Stimulated activated CD8-positive, alpha-beta memory T cell treated with anti-CD3 and anti-CD28 coated beads, Interleukin-15, amount 100 ng/mL, for 48 hours (primary cell): ENCODE measurements at places on chromosomes 6 and 20.

DNA sequence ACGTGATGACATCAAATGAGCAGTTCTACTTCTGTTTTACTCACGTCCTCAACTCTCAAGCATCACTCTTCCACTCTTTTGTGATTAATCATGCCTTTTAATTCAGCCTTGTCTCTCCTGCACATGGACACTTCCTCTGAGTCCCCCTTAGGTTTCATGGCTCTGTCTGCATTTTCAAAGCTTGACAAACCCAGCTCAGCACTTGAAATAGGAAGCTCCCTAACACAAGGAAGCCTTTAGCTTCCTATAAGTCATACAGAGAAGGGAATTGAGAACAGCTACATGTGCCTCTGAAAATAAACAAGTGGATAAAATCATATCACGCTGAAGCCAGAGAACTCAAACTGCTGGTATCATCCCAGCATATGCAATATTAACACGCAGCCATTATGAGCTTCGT lies 21.2 kb downstream of the KIF16B start:
- DNase-seq = no peak

GRCh38 chr6:109374326-109374892 lies 7.9 kb downstream of the CD164 start:
- DNase-seq = no peak

DNA sequence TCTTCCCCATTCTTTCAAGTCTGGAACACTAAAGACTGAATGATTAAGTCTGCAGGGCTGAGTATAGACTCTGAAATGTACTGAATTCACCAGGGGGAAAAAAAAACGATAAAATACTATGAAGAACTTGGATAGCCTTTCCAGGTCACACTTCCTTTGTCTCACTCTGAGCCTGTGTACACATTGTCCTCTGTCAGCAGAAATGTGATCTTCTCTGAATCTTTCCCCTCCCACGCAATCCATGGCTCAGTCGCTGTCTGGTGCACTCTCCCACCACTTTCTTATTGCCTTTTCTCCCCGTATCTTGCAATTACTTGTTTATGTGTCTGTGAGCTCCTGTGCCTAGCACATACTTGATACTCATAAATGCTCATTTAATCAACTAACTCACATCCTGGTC lies 212.6 kb upstream of the RSPO3 start:
- DNase-seq = no peak

DNA sequence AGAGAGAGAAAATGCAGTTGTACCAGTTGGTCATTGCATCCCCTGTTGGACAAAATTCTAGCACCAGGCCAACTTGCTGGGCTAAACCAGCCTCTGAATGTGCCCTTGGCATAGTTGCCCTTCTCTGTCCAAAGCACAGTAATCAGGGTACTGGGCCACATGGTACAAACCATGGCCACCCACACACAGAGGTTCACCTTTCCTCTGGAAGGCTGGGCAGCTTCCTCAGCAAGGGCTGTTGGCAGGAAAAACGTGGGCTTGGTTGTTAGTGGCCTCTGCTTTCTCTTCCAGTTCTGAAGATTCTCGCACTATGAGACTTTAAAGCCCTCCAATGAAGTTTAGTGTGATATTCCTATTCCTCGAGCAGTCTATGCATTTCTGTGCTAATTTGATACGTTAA lies 706 bp downstream of the DDO start:
- DNase-seq = no peak

DNA sequence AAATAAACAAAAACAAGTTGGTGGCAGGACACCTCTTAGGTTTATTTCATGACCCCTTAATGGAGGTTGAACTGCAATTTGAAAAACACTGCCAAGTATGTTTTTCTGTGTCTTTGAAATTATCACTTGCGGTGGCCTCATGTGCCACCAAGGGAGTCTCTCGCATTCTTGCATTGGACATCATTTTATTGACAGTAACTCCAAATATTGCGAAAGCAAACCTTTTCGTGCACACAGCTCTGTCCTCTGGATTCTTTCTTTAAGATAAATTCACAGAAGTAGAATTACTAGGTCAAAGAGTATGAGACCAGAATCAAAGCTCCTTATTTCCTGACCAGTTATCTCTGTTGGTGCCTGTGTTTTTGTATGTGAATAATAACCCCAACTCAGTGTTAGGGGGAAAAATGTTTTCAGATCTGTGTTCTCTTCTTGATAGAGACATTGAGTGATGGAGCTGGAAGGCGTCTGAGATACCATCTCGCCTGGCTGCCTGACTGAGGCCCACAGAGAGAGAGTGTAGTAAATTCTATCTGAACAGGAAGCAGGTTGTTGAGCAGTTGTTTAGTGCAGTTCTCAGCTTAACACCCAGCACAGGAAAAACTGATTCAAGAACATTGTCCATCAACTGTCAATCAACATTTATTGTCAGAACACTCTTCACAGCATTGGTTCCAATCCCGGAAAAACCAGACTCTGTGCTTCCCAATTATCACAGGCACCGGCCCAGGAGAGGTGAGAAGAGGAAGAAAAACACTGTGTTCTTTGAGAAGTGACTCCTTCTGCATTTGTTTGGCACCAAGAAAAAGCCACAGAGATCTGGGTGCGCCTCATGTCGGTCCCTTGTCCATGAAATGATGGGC lies 2.2 kb upstream of the CCDC167 start:
- no peak for DNase-seq

- DNase-seq = no peak
Observed at GRCh38 chr6:99993146-99993532, 884 bp downstream of the MCHR2 start.

- no peak for DNase-seq
Observed at GRCh38 chr6:88663801-88664200, 299.6 kb downstream of the RNGTT start.

DNA sequence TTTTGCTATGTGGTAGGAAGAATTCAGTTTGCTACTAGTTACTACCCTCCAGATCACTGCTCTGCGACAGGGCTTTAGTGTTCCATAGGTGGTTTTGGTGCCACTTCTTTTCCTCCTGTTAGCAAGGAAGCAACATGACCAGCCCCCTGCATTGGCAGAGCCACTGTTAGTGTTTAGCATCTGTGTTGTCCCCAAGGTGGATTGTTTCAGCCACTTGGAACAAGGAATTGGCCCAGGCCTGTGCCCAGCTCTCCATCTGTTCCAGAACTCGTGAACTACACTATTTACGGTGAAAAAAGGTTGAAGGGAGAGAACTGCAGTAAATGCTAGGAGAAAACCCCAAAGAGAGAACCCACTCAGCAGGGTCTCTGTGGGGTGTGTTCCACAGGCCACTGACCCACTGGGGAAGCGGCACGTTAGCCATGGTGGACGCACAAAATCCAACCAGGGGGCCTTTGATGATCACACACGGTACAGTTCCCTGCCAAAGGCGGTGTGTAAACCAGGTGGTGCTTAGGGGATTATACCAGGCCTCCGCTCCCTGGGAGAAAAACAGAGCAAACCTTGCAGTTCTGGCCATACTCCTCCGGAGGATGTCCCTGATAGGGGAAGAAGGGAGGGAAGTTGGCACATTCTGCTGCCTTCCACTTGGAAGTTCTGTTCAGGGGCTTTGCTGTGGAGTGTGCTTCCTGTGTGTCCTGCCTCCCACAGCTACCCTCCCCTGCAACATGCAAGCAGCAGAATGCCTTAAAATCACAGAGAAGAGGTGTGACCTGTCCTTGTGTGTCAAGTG lies 72.3 kb downstream of the LYRM2 start:
- DNase-seq = no peak

- no peak for DNase-seq
Observed at GRCh38 chr6:146389740-146390139, 153.9 kb upstream of the RAB32 start.

DNA sequence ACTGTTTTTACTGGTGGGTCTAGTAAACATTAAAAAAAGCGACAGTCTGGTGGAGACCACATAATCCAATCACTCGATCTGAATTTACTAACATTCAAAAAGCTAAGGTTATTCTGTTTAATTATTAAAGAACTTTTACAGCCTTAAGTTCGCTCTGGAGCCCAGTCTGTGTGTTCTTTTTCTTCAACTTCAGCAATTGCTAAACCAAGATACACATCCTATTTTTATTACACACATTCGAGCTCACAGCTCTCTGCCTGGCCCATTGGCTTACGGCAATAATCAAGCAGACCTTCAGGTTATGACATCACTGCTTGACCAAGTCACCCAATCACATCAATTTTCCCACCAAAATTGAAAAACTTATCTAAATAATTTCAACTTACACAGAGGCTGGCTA lies 57.4 kb upstream of the PRSS16 start:
- no peak for DNase-seq

DNA sequence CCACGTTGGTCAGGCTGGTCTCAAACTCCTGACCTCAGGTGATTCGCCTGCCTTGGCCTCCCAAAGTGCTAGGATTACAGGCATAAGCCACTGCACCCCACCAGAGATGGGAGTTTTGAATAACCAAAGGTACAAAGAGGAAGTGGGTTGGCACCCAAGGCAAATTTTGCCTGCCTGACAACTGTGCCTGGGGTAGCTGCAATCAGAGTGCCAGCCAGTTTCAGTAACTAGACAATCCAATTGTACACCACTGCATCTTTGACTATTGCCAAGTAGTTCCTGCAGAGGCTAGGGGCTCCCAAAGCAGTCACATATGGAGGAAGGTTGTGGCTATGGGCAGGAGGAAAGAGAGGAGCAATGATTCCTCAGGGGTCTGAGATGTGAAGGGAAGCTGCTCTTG lies 16.6 kb downstream of the ZC3H12D start:
- no peak for DNase-seq

DNA sequence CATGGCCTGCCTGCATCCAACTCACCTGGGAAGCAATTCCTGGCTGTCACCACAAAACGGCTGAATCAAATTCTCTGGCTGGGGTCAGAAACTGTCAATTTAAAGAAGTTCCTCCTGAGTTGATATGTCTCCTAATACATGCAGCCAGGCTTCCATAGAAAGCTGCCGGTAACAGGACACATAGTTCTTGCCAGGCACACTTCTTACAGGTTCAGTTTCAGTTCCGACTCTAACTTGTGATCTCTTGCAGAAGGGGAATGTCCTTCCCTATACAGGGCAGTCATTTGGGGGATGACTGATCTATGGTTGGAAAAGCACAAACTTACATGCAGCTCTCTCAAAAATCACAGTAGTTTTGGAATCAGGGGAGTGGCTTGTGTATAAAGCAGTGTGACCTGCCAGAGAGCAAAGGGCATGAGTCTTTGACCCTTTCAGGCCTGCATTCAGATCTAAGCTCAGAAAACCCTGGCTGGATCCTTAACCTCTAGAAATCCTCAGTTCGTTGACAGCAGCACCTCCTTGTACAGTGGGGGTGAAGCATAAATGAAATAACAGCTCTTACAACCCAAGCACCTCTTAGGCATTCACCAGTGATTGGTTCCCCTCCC lies 195.6 kb downstream of the SCP2D1 start:
- no peak for DNase-seq

- no peak for DNase-seq
Observed at GRCh38 chr20:58511364-58511763, 3.8 kb downstream of the APCDD1L start.

- no peak for DNase-seq
Observed at GRCh38 chr20:44093249-44093582, 93.8 kb downstream of the JPH2 start.

GRCh38 chr20:7650086-7650879 lies 290.0 kb downstream of the HAO1 start:
- DNase-seq = no peak

GRCh38 chr6:81145506-81145905 lies 607.0 kb downstream of the TENT5A start:
- DNase-seq = no peak

- no peak for DNase-seq
Observed at GRCh38 chr20:31979713-31980426, 11.9 kb downstream of the XKR7 start.

DNA sequence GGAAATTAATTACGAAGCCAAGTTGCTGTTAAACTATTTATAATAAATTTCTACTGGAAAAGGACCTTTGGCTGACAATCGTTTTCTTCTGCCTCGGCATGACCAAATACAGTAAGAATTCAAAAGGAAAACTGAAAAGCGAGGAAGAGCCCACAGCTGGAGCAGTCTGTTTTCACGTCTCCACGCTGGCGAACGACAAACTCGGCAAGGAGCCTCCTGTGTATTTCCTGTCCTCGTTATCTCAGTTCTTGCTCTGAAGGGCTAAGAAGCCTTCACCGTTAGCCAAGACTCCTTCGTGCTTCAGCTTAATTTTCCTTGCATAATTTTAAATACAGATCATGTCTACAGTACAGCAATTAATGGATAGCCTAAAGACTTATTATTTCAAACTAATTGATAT lies 214.3 kb upstream of the PLCB4 start:
- DNase-seq = no peak

DNA sequence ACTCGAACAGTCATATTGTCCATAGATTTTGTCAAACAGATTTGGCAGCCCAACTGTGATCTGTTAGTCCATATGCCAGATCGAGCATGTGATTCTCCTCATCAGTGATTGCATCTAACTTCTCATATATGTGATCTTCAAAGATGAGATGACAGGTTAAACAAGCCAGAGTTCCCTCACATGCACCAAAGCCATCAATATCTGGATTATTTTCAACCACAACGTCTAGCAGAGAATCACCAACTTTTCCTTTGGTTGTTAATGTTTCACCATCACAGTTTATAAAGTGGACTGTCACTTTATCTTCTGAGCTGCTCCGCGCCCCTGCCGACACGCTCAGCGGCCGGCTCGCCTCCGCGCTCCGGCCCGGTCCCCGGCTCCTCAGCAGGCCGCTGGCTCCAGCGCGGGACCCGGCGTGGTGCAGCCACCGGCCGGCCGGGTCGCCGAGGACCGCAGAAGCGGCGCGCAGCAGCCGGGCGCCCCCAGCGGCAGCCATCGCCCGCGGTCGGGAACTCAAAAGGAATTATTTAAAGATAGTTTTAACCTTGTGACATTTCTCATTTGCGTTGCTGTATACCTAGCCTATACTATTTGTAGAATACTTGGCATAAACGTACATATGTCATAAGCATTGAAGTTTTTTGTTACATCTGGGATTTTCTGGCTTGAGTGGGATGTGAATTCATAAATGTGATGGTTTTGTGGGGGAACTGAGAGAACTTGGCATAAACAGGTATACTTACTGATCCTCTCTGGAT lies 40.1 kb upstream of the DYNLRB1 start:
- peak; percentile 27 for DNase-seq

DNA sequence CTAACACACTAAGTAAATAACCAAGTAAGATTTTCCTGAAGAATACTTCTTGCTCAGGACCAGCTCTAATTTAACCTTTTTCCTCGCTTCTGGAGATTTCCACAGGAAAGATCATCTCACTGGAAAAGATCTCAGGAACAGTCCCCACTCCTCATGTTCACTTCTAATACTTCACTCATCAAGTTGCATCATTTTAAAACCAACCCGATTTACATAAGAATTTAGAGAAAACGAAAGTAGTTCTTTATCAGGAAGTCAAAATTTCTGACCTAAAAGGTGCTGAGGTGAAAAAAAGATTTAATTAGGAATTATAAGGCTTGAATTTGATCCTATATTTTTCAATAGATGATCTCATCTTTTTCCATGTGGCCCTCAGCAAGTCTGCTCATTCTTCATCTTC lies 46.6 kb upstream of the PKHD1 start:
- DNase-seq = no peak
